ENCODE measurements at places on chromosomes 13 and 19.

- peak; percentile 20 for DNase-seq
Measured at GRCh38 chr13:50141375-50141975, 126.2 kb downstream of the KCNRG start.

DNA sequence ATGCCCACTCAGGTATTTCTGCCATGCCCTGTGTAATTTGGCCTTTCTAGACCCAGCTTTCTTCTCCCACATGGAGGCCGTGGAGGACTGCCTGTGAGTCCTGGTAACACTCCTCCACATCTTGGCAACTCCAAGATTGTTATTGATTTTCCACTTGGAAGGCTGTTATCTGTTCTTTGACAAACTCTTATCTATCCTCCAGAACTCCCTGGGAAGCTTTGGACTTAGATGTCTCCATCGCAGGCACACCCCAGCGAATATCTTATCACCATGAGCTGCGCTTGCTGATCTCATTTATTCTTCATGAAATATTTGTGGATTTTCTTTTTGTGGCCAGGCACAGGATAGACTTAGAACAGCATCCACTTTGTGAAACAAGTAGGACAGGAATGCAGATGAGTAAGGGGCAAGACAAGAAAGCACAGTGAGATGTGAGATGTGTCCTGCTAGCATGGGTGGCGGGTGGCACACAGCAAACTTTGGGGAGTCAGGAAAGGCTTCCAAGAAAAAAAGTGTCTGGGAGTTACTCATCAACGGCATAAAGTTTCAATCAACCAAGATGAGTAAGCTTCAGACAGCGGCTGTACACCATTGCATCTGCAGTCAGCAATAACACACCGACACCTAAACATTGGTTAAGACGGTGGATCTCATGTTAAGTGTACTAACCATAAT, 84.5 kb upstream of the IRS2 start:
- no peak for DNase-seq

DNA sequence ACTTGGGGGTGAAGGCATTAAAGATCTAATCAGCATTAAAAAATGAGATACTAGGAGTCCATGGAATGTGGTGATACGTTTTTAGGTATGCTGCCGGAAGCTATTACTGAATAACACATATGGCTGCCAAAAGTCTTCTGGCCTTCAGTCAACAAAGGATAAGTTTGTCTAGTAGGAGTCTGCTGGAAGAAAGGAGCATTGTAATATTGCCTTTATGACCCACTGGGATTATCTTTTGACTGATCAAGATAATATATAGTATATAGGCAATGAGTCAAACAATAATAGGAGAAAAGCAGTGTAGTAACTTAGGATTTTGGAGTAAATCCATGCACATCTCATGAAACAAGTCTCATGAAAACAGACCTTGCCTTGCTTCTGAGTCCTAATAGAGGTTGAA, 295.4 kb downstream of the SLITRK6 start:
- no peak for DNase-seq

- peak; percentile 97 for DNase-seq
Measured at GRCh38 chr19:51372649-51373504, at the start of gene NKG7. NKG7 (minus strand) TSS chr19:51372654; CDS start chr19:51372535, 119 bp downstream.

GRCh38 chr19:58395220-58395978, at the start of gene RNF225:
RNF225 (plus strand) TSS chr19:58395656; CDS start chr19:58396090, 434 bp downstream.
- peak; percentile 30 for DNase-seq

- DNase-seq: no peak
Measured at GRCh38 chr13:41545432-41545707, 88.0 kb downstream of the RGCC start.

- no peak for DNase-seq
Measured at GRCh38 chr19:56110515-56111448, 10.3 kb downstream of the ZNF787 start.

DNA sequence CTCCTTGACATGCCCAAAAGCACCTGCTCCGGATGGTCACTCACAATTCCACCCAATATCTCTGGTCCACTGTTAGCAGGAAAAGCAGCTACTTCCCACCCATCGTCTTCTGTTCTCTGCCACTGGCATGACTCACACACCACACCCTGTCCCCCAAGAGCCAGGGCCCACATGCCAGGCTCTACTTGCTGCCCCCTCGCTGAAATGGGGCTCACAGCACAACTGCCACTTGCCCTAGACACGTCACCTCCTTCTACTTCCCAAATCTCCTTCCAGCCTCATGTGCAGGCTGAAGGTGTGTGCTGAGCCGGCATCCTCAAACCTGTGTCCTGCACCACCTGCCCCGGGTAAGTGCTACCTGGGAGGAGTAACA, 65.0 kb downstream of the TBC1D4 start:
- DNase-seq: no peak

Measured in KBM-7 (cell line).